ENCODE measurements at places on chromosomes 2 and 18.
A peak's percentile ranks its signal among the peaks of the same experiment; 100 is the strongest.

DNA sequence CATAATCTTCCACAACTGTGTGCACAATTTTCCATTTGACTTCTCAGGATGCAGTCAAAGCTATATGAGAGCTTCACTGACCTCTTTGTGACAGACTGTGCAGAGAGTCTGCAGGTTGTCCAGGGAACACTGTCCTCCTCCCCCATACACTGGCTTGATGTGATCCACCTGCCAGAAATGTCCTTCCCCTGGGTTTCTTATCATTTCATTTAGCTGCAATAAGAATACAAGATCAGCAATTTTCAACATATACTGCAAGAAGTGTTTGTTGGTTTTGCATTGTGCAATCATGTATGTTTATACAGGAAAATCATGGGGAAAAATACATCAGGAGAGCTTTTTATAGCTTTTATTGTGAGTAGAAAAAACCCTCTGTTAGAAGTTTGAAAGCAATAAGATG lies 150.7 kb downstream of the RAB3GAP1 start:
- DNase-seq, result no peak

DNA sequence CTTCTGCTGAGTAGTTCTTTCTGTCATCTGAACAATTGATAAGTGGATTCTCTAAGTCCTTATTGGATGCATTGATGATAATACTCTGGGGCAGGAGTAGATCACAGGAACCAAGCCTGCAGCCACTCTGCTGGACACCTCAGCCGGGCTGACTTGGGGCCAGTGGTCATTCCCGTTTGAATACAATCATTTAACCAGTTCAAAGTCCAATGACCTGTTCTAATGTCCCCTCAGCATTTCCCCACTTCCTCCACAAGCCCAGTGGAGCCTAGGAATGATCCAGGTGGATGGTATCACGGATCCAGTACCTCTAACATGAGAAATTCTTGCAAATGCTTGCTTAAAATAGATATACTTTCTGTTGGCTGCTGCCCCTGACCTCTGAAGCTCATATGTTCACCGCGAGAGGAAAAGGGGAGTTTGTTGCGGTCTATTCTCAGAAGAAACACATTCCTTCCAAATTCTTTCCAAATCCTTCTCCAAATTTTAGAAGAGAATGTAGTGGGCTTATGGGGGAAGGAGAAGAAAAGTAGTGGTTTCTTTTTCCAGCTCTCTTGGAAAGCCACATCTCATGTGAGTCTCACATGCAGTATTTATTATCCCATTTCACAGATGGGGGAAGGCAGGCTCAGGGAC lies 170.9 kb downstream of the INHBB start:
- DNase-seq, result no peak

GRCh38 chr2:175282300-175282699 lies 100.8 kb upstream of the ATP5MC3 start:
- DNase-seq, result no peak

DNA sequence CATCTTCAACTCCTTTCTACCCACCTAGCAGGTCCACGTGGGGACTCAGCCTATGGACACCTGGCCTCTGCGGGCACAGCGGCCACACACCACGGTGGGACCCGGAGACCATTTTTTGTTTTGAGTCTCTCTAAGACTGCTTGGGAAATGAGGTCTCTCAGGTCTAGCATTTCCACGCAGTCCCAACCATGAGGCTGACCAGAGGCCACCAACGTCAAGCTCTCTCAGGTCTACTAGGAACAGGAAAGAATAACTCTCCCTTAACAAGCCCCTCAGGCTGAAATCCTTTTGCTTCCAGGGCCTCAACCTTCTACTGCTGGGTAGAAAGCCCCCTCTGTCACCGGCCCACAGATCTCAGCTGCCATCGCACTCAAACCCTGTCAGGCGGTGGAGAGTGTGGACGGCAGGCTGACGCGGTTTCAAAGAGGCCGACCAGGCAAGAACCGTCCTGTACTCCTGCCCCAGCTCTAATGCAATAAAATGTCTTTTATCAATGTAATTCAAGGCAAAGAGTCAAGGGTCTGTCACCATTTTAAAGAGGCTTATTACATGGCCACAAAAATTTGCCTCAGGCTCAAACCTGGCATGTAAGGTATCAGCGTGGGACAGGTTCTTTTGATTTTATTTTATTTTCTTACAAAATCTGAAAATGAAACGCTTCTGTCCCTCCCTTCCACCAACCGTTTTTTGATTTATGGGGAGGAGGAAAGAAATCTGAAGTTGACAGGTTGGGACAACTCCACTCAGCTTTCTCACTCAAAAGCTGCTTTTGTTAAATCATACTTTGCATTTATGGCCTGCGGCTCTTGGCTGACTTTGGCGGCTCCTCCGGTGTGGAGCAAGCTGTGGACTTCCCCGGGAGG lies 74.0 kb downstream of the BCL11A start:
- no peak for DNase-seq

- peak; percentile 9 for DNase-seq
Observed at GRCh38 chr2:164620873-164621763, at the start of gene GRB14. GRB14 (minus strand) TSS chr2:164621482; CDS start chr2:164621309, 173 bp downstream.

DNA sequence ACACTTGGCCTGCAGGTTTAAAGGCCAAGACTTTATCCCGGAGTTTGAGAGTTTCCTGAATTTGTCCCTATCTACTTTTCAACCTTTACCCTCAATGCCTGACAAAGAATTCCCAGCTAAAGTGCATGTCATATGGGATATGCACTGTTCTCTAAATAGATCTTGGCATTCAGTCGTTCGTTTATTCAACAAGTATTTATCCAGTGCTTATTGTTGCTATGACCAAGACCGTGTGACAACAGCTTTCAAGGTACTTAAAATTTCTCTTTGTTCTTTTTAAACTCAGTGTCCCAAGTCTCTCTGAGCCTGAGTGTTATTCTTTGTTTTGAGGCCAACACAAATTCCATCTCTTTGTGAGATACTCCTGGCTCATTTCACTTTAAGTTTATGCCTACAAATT lies 133.4 kb downstream of the RGPD3 start:
- DNase-seq, result no peak

GRCh38 chr2:36967236-36967876 lies 1.0 kb upstream of the STRN start:
- DNase-seq, result no peak

DNA sequence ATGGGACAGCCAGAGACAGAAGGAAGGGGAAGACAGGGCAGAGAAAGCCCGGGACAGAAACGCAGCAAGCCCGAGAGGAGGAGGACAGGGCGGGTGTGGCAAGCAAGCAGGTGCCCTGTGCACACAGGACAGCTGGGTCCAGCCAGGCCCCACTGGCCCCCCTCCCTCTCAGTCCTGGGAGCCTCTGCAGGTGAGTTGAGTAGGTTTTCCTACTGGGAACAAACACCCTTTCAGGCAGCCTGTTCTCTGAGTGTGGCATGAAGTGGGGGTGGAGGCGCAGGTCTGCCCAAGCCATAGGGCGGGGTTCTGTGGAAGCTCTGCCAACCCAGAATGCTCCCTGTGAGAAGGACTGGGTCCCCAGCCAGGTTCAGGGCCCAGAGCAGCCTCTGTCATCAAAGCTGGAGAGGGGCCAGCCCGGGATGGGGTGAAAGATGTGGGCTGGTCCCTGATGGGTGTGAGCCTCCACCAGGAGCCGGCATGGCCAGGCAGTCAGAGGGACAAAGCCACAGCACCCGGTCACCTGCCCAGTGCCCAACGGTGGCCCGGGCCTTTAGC lies 129.4 kb downstream of the TFCP2L1 start:
- no peak for DNase-seq

DNA sequence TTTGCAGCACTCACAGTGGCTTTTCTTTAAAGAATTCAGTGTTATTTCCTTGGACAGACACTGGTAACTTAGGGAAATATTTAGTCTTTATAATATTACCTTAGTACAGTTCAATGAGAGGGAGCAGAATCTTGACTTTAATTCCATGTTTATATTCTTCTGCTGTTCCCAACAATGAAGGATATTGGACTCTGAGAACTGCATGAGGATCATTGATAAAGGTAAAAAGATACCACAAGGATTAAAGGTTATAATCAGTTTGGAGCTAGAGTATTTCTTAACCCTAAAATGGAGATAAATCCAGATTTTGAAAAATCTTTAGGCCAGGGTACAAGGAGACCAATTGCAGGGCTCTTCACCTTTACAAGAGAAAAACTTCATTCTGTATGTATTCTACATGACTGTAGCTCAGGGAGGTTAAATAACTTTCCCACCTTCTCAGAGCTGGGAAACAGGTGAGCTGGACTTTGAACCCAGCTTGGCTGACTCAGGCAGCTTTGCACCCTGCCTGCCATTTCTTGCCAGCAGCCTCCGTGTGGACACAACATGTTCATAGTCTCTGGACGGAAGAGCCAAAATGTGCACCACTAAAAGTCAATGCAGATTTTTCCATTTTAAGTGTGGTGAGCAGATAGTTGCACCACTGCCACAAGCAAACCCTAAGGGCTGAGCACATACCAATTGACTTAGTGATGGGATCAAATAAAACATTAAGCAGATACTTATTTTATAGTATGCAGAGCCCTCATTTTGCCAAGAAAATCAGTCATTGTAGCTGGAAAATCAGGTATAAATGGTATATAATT lies 26.7 kb downstream of the UPP2 start:
- no peak for DNase-seq

DNA sequence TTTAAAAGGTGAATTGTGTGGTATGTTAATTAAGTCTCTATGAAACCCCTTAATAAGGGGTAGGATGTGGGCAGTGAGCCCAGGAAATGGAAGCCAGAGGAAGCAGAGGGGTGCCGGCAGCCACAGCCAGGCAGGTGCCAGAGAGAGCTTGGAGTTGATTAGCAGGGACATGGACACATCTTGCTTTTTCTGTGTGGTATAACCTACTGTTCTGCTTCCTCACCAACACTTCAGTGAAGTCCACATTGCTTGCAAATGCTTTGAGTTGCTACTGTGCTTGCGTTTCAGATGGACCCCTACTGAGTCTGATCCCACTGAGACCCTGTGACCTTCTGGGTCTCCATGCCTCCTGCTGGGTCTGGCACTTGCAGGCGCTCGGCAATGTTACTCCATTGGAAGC lies 30.3 kb upstream of the ARHGEF4 start:
- no peak for DNase-seq

DNA sequence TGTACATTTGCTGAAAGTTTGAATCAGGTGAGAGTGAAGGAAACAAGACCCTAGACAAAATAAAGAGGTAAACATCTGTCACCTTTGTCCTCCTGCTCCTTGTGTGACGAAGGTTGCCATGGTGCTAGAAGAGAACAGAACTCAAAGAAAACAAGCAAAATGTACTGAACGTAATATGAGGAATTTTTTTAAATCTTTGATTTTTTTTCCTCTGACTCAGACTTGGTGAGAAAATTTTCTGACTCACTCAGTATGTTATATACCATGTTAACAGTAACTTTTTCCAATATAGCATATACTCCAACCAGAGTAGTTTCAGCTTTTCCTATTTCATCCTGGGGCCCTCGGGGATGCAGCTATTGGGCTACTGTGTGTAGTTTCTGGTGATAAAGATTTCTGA lies 2114.6 kb upstream of the PIK3C3 start:
- no peak for DNase-seq

- DNase-seq, result no peak
Observed at GRCh38 chr18:10437837-10438236, 16.6 kb upstream of the APCDD1 start.

- no peak for DNase-seq
Observed at GRCh38 chr2:229474125-229474524, 203.0 kb upstream of the PID1 start.

DNA sequence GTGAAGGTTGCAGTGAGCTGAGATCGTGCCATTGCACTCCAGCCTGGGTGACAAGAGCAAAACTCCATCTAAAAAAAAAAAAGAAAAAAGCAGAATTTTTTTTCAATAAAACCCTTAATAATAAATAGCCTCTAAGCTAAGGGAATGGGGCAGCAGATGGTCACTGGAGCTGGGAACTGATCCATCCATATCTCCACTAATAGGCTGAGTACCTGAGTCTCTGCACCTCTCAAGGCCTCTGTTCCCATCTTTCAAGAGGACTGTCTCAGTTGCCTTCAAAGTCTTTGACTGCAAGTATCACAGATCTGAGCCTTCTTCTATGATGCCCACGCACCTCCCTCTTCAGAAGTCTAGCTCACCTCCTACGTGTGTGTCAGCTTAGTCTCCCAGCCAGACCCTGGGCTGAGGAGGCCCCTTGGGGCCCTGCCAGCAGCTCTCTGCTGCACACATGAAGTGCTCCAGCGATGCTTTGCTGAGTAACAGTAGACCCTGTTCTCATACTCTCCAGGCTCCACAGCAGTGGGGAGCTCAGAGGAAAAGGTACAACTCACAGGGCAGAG lies 32.9 kb downstream of the ST8SIA5 start:
- no peak for DNase-seq

DNA sequence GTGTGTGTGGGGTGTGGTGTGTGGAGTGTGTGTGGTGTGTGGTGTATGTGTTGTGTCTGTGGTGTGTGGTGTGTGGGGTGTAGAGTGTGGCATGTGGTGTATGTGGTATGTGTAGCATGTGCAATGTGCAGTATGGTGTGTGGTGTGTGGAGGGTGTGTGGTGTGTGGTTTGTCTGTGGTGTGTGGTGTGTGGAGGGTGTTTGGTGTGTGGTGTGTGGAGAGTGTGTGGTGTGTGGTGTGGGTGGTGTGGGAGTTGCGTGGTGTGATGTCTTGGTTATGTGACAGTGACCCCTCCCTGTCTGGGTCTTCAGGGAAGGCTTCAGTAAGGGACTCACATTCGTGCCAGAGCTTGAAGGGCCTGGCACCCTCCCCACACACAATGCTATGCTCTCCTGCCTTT lies 718.2 kb upstream of the SOX11 start:
- DNase-seq, result no peak

DNA sequence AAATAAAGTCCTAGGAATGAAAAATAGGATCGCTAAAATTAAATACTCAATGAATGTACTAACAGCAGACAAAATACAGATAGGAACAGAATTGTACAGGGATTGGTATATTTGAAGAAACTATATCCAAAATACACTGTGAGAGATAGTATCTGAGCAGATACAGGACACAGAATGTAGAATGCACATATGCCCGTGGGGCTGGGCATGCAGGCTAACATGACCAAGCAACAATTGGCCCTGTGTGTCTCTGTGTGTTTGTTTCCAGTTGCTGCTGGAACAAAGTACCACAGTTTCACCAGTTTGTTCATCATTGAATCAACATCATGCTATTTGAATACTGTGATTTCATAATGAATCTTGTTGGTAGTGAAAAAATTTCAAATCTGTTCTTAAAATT lies 127.6 kb downstream of the PMAIP1 start:
- no peak for DNase-seq

DNA sequence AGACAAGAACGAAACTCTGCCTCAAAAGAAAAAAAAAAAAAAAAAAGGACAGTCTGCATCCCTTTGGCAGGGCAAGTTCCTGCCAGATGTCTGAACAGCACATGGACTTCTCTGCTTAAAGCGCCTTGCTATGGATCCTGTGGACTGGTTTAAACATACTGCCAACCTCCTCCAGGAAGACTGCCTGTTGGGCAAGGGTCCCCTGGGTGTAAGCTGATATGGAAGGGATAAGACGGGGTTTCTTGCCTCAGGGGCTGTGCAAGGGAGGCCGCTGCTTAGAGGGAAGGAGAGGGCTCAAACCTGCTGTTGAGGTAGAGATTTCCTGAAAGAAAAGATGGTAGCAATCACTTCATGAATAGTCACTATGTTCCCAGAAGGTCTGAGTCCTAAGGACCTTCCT lies 22.2 kb downstream of the SKA1 start:
- no peak for DNase-seq
